ENCODE measurements at places on chromosomes 6 and 20.

- no peak for DNase-seq
These were observed 6.8 kb downstream of the C6orf52 start for GRCh38 chr6:10687582-10687981.

GRCh38 chr6:27213544-27214125 is 33.9 kb upstream of the PRSS16 start:
- DNase-seq = no peak

DNA sequence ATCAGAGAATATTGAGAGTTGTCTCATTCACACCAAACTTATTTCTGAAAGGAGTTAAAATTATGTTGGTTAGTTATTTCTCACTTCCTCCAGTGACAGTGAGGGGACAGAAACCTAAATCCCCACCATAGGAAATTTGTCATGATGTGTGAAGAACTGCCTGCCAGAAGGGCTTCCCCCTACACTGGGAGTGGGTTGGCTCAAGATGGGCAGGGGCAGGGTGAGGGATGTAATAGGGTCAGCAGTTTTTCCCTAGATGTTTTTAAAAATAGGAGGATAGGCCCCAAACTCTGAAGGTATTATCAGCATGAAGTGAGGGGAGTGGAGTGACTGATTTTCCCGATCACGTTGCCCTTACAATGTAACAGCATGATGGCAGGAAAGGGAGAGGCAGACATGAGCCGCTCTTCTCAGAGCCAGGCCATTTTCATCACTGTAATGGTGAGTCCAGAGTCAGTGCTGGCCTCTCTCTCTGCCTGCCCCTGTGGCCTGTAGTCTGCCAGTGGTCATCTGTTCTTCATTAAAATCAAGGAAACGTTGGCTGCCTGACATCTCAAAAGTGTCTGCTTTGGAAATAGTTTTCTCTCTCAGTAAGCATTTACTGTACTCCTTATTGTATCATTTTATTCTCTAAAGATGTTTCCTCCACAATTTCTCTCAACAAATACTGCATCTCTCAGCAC is 59.8 kb upstream of the SYNJ2 start:
- no peak for DNase-seq

DNA sequence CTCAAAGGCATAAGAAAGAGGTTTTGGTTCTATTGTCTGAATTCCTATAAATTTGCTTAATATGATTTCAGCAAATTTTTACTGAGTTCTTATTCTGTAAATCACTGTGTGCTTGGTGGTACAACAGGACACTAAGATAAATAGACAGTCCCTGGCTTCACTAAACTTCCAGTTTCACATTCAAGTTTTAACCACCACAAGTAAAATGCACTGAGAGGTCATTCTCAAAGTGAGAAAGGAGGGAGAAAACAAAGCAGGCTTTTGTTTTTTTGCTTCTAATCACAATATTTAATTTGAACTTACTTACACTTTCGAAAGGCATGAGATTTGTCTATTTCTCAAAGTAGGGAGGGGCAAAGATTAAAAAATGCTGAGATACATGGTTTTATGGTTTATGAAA is 445.7 kb downstream of the CDC5L start:
- no peak for DNase-seq
